ENCODE measurements at places on chromosomes 1 and 21.

- DNase-seq, result no peak
These were observed 181.5 kb downstream of the NPHP4 start for GRCh38 chr1:5810553-5811270.

GRCh38 chr1:56511766-56512165, 67.6 kb downstream of the PLPP3 start:
- no peak for DNase-seq

DNA sequence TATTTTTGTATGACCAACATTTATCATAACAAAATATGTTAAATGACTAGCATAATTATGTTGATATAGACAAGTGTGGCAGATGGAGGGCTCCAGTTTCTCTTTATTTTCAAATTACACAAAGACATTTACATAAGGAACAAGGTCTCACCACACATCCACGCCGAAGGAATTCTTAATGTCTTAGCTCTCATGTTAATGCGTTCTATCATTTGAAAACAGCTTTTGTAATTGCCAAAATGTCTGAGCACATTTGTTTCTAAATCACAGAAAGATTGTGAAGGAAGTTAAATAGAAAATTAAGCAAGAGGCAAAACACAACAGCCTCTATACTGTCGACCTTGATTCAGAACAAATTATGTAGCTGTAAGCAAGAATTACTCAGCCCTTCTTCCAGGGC, 223.0 kb upstream of the NR5A2 start:
- DNase-seq, result no peak

GRCh38 chr1:143574891-143575520, 396.8 kb downstream of the FAM72C start:
- DNase-seq, result no peak

DNA sequence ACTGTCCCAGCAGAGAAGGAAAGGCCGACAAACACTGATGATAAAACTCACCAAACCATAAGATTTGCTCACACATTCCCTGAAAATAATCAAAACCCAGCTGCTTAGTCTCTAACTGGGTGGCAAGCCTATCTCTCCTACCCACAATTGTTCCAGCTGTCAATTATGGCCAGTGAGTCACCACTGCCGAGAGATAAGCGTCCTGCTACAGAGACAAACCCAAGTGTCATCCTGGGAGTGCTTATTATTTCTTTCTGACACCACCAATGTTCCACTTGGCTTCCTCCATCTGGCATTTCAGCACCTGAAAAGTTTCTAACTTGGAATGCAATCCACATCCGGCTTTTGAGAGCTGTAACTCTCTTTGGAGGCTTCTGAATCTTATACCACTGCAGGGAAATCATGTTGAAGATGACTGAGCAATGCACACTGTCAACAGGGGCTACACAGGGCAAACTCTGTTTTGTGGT, 51.5 kb upstream of the VAV3 start:
- DNase-seq, result no peak

GRCh38 chr1:51549016-51549619, 30.1 kb upstream of the EPS15 start:
- no peak for DNase-seq

DNA sequence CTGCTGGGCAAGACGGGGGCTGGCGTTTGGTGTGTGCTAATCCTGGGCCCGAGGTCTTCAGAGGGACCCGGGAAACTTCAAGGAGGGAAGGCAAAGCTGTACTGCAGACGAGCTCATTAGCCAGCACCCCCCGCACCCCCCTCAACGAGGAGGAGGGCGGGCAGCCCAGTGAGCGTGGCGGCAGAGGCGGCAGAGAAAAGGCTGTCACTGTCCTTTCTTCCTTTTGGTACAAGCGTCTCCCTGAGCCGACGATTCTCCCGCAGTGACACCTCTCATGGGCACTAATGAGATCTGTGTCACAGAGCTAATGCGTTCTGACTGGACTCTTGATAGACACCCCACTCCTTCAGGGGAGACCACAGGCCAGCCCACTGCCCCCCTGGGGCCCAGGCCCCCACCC, 29.5 kb downstream of the DMAP1 start:
- no peak for DNase-seq

- DNase-seq, result no peak
These were observed 95.0 kb upstream of the SERBP1 start for GRCh38 chr1:67525053-67525760.

DNA sequence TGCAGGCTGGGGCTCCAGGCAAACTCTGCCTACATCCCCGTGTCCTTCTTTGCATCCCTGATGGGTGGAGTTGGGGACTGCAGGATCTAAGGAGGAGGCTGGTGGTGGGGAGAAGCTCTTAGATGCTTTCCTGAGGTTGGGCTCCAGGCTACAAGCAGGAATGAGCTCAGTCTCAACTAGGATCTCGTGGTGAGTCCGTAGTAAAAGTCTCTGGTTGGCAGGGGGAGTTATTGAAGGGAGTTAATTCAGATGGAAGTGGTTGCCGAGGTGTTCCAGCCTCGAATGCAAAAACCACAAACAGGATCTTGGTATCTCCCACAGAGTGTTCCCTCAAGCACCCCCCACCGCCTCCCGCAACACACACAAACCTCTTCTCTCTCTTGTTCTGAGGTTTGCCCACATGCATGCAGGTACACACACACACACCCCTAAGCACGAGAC, 35.0 kb downstream of the TMCC2 start:
- DNase-seq, result no peak

- no peak for DNase-seq
These were observed 2.5 kb downstream of the FTCD start for GRCh38 chr21:46152927-46153246.

DNA sequence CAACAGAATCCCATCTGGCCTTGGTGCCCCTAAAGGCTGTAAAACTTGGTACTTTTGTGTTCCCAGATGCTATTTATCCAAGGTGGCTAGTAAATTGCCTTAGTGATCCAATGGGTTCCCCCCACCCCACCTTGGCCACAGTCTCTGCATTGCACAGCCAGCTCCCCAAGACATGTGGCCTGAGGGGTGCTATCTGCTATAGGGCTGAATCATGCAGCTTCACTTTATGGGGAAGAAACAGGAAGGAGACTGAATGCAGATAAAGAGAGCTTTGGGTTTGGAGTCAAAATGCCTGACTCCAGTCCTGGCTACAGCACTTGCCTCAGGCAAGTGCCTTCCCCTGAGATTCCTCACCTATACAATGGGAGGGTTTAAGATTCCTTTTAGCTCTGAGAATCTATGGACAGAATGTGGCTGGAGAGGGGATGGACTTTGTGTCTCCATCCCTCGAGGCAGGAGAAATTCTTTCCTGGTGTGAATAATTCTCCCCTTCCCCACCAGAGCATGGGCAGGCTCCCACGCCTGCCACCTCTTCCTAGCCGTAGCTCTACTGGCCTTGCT, 6.5 kb downstream of the RHEX start:
- DNase-seq, result no peak
